Right renal cortex interstitium (tissue), 3 donors: ENCODE measurements at places on chromosomes 3 and 15. TPM values are rescaled to one million over a fixed set of nuclear protein-coding genes. Genes with fewer than 3 reads are reported as not detected.

GRCh38 chr3:32502946-32503286, 264 bp upstream of the CMTM6 start:
- peak; percentile 62 for DNase-seq

DNA sequence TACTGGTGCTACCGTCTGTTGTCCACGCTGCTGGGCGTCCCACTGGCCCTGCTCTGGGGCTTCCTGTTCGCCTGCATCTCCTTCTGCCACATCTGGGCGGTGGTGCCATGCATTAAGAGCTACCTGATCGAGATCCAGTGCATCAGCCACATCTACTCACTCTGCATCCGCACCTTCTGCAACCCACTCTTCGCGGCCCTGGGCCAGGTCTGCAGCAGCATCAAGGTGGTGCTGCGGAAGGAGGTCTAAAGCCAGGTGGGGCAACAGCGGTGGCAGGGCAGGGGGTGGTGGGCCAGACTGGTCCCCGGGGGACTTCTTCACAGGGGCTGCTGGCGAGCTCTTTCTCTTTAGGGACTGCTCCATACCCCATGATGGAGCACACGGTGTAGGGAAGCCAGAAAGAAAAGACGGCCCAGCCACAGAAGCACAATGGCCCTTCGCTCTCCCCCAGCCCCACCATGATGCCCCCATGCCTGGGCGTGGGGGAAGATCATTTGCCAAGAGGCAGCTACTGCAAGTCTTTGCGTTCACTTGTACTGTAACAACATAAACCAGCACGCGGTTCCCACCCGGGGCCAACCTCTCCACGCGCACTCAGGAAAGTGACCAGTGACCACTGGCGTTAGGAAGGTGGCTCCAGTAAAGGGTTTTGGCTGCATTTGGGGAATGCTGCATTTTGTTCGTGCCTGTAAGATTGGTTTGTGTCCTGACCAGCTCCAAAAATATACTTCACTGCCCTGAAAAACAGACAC, 12.2 kb downstream of the CAV3 start:
- no peak for DNase-seq

- no peak for DNase-seq
These were observed 89.7 kb upstream of the CMC1 start for GRCh38 chr3:28151608-28152228.

- no peak for DNase-seq
These were observed 51.8 kb upstream of the GATM start for GRCh38 chr15:45429941-45430792.

DNA sequence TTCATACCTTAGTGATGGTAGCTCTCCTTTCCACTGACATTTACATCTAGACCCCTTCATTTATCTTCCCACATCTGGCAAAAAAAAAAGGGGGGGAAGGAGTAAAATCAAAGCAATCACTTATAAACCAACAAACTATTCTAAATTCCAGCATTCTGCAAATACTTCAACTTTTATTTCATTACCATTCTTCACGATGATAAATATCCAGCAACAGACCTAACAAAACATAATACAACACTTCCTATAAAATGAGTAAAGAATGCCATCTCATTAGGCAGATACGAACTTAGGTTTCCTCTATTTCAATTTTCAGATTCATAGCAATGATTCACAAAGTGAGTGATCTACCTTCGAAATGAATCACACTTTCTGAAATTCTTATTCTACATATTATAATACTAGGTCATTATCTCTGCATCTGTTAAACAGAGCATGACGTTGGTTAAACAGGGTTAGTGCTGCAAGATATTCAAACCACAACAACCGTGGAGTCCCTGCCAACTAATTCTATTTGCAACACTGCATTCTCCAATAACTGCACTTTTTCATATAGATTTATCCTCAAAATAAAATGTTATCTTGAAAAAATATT, at the start of gene LRRFIP2:
Gene LRRFIP2 (minus strand): TSS at position 51 of the 595 bp plus-strand sequence. CDS start 25,599 bp downstream, outside the sequence.
- DNase-seq: no peak

GRCh38 chr3:76646921-76647562, 392.9 kb upstream of the ROBO2 start:
- no peak for DNase-seq

ADGRG7 gene
- polyA plus RNA-seq: not detected

SGO1 gene
- 9.6 TPM for polyA plus RNA-seq
